ENCODE measurements at places on chromosomes 2 and 18.

GRCh38 chr2:54599914-54600313 lies 123.5 kb upstream of the EML6 start:
- DNase-seq = no peak

DNA sequence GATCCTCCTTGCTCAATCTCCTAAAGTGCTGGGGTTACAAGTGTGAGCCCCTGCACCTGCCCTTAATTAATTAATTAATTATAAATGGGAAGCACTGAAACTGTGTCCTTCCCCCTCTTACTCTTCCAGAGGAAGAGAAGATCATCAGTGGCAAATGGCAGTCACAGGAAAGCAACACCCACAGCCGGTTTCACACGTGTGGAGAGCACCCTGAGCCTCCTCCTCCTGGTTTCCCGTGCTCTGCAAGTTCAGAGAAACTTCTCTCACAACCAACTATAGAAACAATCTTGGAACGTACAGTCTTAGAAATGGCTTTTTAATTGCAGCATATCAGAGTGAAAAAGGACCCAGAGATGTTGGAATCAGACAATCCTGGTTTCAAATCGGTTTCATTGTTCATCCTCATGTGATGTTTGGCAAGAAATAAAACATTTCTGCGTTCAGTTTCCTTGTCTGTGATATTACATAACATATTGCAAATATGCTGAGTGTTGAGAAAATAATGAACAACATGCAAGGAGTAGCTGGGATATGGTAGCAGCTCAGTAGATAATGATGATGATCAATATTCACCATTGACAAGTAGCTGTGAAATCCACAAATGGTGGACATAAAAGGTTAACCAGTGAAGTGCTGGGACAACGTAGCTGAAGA lies 141.0 kb upstream of the KCTD1 start:
- DNase-seq = no peak

GRCh38 chr2:223887127-223887526 lies 49.7 kb upstream of the AP1S3 start:
- DNase-seq = no peak

DNA sequence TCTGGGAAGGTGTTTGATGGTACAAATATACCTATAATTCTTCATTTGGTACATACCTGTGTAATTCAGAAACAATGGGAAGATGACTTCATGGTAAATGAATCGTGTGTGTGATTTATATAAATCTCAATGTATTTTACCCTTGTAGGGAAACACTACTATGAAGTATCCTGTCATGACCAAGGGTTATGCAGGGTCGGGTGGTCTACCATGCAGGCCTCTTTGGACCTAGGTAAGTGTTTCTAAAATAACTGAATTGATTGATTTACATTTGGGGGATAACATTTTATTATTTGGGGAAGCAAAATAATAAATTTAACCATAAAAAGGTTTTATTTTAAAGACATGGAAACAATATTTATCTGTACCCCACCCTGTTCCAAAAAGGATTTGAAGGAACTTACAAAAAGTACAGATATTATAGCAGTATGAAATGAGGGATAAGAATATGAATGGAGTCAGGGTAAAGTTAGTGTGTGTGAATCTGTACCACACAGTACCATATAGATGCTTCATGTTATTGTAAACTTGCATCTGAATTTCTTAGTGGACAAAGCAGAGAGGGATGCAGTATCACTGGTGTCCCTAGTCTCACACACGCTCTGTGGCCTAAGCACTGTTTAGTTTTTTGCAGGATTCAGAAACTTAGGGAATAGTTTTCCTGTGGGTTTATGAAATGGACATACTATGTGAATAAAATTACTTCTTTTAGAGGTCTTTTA lies 11.5 kb downstream of the DDX1 start:
- DNase-seq = no peak

DNA sequence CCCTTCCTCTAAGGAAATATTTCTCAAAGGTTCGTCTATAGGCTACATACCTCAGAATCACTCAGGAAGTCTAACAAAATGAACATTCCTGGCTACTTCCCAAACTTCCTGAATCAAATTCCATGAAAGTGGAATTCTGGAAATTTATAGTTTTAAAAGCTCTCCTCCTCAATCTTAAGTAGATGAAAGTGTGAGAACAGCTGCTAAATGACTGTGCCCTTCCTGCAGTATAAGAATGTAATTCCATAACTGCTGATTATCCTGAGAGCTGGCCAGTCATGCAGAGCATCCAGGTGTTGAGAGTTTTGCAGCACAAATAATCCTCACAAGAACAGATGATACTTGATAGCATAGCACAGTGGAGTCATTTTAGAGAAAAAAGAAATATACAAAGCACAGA lies 265.0 kb downstream of the KCNJ3 start:
- DNase-seq = no peak

DNA sequence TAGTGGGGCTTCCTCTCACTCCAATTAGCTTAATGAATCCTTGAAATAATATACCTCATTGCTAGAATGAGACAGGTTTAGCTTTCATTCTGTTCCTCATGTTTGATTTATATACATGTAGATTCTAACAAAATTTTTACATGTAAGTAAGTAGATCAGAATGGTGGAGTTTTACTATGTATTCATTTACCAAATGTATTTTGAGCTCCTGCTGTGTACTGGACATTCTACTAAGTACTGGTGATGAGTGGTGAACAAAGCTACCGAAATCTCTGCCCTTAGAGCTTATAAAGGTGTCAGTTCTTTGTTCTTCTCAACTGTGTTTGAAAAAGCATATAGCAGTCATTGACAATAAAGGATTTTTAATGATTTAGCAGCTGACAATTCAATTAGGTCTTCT lies 19.7 kb downstream of the MTA3 start:
- DNase-seq = no peak

- no peak for DNase-seq
Measured at GRCh38 chr2:235378944-235379343, 114.9 kb upstream of the AGAP1 start.

DNA sequence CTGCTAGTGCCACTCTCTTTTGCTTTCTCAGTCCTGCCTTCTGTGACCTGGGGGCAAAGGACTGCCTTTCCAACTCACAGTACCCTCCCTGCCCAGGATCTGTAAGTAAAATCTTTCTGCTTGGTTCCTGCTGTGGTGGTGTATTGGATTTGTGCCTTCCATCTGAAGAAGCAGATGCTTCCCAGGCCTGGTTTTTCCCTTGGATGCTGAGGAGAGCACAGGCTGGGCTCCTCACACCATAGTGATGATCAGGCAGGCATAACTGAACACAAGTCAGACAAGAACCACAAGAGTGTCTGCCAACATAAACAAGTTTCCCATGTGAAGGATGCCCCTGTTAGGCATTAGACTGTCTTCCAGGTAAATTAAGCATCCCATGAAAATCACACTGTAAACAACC lies 121.3 kb upstream of the NRXN1 start:
- no peak for DNase-seq

DNA sequence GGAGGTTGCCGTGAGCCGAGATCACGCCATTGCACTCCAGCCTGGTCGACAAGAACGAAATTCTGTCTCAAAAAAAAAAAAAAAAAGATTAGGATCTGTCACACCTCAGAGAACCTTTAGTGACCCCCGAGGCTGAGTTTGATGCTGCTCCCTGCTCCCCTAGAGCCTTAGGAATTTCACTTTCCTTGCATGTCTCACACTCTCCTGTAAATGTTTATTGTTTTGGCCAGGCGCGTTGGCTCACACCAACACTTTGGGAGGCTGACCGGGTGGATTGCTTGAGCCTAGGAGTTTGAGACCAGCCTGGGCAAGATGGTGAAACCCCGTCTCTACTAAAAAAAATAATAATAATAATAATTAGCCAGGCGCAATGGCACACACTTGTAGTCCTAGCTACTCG lies 31.5 kb downstream of the SRSF7 start:
- DNase-seq = no peak
